ENCODE measurements at places on chromosomes 11 and 22.

DNA sequence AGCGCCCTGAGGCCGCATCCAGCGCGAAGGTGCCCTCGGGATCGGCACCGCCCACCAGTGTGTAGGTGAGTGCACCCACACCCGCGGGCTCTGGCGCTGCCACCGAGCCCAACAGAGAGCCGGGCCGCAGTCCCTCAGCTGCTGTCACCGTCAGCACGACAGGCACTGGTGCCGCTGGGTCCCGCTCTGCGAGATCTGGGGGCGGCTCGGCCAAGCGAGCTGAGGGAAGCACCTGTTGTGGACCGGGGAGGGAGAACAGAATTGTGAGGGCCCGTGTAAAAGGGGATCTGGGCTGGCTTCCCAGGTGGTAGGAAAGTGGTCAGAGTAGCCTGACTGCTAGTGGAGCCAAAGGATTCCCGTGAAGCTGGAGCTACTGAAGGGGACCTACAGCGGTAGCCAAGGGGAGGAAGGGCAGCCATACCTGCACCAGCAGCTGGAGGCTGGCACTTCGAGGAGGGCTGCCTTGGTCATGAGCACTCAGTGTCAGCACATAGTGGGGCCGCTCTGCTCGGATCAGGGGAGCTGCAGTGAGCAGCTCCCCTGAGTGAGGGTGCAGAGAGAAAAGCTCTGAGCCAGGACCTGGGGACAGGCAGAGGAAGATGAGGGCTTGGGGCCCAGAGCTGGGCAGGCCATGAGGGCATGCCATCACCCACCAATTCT, 11.5 kb upstream of the TPP1 start:
- no peak for DNase-seq

GRCh38 chr11:95599959-95600586, 189.5 kb downstream of the FAM76B start:
- DNase-seq = peak; percentile 14

DNA sequence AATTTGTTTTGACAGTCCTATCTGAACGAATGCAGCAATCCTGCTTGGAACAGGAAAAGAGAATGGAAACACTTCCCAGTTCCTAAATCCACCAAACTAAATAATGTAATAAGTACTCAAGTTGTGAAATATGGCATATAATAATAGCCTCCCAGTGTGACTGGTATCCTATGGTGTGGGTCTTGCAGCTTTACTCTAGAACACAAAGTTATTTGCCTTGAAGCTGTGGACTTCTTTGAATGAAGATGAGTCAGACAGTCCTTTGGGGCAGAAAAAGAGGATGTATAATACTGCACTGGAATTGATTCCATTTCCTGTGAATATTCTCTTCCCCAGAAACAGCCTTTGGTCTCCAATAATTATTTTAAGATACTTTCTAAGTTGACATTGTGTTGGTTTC, 887.0 kb downstream of the KCNA4 start:
- DNase-seq = no peak

GRCh38 chr11:69240332-69241074, 53.5 kb upstream of the MYEOV start:
- DNase-seq = no peak

GRCh38 chr11:108565653-108566052, 27.9 kb downstream of the EXPH5 start:
- DNase-seq = no peak

GRCh38 chr11:107666911-107667613, 44.8 kb downstream of the SLN start:
- no peak for DNase-seq

- no peak for DNase-seq
These were observed 6.6 kb upstream of the PLEKHA7 start for GRCh38 chr11:17020831-17021230.

GRCh38 chr11:131854391-131854790, 484.0 kb downstream of the NTM start:
- DNase-seq = no peak

- DNase-seq = no peak
These were observed 4.0 kb downstream of the RCN1 start for GRCh38 chr11:32094923-32095322.

- no peak for DNase-seq
These were observed 539.3 kb downstream of the OPCML start for GRCh38 chr11:132992838-132993631.

DNA sequence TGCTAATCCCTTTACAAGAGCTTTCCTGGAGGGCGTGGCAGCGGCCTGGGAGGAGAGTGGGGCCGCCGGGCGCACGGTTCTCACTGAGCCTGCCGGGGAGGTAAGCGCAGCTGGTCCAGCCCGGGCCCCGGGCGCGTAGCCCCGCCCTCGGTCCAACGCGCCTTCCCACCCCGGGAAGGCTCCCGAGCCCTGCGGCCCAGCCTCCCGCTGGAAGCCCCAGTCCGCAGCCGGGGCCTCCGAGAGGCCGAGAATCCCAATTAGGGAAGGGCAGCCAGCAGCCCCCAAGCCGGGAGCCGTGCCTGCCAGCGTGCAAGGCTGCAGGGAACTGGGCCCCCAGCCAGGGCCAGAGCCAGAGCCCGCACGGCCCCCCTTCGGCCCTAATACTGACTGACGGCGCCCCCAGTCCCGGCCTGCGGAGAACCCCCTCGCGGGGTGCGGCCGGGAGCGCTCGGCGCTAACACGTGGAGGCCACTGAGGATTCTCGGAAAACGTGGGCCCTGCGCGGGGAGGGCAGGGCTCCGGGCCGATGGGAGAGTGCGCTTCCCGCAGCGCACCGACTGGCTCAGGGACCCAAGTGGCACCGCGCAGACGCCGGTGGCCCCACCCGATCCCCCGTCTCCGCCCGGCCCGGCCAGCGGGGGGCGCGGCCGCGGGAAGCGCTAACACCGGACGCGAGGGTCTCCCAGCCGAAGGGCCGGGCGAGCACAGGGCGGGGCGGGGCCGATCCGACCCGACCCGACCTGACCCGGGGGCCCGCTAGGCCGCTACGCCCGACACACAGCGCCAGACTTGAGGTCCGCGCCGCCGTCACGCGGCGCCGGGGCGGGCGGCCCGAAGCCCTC, 5.7 kb downstream of the ZFTA start:
- no peak for DNase-seq

DNA sequence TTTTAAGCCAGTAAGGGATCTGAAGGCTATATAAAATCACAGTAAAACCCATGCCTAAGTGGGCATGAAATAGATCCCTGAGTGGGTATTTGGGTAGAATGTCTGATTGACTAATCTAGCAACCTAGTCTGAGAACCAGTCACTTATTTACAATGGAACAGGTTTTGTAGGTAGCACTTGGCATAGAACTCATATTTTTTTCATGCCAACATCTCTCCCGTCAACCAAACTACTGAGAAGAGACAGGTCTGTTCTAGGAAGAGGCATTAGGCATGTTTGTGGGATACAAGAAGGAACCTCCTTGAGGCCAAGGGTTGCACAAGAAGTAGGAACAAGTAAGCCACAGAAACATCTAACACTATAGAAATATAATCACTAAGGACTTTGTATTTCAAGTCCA, 840.4 kb upstream of the TENM4 start:
- DNase-seq = no peak

DNA sequence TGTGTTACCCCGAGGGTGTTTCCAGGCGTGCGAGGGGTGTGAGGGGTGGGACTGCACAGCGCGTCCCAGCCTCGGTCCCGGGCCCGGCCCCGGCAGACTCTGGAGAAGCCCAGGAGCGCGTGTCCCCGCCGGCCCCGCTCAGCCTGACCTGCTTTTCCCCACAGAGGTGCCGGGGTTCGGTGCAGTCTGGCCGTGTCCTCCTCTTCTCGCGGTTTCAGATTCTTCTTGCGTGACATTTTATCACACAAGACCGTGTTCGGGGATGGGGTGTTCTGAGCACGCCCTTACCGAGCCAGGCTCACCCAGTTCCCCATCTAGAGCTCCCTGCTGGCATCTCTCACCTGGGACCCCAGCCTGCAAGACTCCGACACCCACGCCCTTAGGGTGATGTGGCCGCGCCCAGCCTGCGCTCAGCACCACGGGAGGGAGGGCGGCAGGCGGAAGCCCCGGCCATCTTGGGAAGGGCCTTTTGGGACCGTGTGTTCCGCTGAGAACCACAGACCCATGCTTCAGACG, 775.6 kb downstream of the BRD1 start:
- DNase-seq = no peak

GRCh38 chr11:59674291-59674690, 5.5 kb upstream of the PATL1 start:
- no peak for DNase-seq

GRCh38 chr11:107956543-107956942, 28.3 kb downstream of the RAB39A start:
- DNase-seq = no peak

GRCh38 chr11:115672412-115672811, 168.2 kb upstream of the CADM1 start:
- DNase-seq = no peak

DNA sequence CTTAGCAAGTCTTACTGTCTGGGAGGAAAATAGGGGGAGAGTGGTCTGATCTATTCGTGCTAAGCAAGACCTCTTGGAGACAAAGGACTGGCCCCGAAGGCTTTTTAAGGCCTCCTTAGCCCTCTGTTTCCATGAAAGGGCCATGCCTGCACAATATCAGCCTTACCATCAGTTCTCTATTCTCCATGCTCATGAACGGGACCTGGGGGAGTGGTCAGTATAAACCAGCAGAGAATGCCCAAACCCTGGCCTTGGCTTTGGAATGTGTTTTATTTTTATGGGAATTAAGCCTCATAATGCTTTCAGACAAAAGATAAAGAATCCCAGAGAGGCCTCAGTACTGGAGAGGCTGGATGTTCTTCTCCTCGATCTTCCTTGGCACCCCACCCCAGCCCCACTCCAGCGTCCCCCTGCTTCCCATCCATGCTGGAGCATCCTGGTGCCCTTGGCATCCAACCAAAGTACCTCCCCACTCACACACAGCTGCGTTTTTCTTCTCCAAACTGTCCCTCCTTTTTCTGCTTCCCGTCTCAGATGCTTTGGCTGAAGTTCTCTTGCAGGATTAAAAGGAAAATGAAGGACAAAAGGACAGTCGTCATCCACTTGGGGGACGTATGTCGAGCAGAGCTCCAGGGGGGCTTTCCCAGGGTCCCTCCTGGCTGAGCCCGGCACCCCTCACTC, 18.6 kb downstream of the FXYD6 start:
- DNase-seq = no peak

DNA sequence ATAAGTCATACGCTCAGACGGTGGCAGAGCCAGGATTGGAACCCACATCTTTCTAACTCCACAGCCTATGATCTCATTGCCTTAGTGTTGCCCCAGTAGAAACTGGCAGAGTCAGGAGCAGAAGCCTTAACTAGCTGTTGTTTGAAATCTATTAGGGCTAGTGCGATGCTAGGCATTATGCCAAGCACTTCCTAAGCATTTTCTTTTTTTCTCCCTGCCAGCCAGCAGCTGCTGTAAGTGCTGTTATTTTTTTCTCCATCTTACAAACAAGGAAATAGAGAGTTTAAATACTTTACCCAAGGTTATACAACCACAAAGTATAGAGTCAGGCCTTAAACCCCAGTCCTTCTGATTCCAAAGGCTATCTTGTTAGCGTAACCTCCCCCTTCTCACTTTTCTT, 161.0 kb upstream of the SORL1-AS1 start:
- no peak for DNase-seq

- DNase-seq = no peak
These were observed 128.7 kb downstream of the ARL14EP start for GRCh38 chr11:30451626-30452025.

DNA sequence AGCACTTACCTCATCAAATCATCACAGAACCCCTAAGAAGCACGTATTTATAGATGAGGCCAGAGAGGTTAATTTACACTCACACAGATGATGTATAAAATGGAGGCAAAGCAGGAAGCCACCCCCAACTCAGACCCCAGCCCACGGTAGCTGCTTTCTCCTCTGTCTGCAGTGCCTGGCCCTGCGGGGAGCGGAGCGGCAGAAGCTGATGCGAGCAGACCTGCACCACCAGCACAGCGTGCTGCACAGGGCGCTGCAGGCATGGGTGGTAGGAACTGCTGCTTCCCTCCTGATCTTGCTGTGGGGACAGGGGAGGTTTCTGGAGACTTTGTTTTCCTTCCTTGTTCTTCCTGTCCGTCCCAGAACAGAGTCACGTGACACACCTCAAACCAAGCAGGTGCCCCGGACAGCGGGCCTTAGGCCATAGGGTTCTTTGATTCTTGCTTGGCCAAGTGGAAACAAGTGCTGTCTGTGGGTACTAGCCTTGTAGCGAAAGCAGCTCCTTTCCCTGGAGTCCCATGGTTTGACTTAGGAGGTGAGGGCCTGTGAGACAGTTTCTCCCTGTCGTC, 57.8 kb downstream of the PISD start:
- no peak for DNase-seq

- no peak for DNase-seq
These were observed 64.2 kb downstream of the MICAL2 start for GRCh38 chr11:12174477-12175143.

- DNase-seq = no peak
These were observed 15.3 kb upstream of the OR10D3 start for GRCh38 chr11:124167826-124168231.

- no peak for DNase-seq
These were observed 8.0 kb downstream of the PPARA start for GRCh38 chr22:46158283-46158682.

DNA sequence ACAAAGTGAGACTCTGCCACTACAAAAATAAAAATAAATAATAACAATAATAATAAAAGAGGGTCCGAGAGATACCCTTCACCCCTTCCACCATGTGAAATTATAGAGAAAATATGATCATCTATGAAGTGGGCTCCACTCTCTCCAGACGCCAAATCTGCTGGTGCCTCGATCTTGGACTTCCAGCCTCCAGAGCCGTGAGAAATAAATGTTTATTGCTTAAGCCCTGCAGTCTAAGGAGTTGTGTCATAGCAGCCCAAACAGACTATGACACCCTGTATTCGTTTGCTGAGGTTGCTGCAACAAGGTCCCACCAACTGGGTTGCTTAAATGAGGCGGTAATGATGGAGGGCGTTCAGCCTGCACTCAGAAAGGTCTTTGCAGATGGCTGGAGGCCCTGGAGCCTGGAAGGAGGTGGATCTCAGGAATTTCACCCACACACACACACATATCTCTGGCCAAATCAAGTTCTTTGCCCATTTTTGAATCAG, 7.6 kb upstream of the SEPTIN5 start:
- DNase-seq = no peak

- peak; percentile 36 for DNase-seq
These were observed 741 bp upstream of the MTA2 start for GRCh38 chr11:62602141-62603071.

Data from stimulated activated CD4-positive, alpha-beta T cell treated with anti-CD3 and anti-CD28 coated beads, TNF-alpha, amount 100 ng/mL, for 24 hours (primary cell).